ENCODE measurements at places on chromosomes 5 and 9. TPM values are rescaled to one million over a fixed set of nuclear protein-coding genes. Genes with fewer than 3 reads are reported as not detected.
A peak's percentile ranks its signal among the peaks of the same experiment; 100 is the strongest.

The SPINK5 gene
- 1.1 TPM for polyA plus RNA-seq

The DBH gene
- polyA plus RNA-seq: 0.30 TPM

The AHRR gene
- 1.1 TPM for polyA plus RNA-seq

The LHX2 gene
- not detected for polyA plus RNA-seq

The CYSRT1 gene
- polyA plus RNA-seq: 0.57 TPM

The STPG3 gene
- polyA plus RNA-seq: 3.9 TPM

DNA sequence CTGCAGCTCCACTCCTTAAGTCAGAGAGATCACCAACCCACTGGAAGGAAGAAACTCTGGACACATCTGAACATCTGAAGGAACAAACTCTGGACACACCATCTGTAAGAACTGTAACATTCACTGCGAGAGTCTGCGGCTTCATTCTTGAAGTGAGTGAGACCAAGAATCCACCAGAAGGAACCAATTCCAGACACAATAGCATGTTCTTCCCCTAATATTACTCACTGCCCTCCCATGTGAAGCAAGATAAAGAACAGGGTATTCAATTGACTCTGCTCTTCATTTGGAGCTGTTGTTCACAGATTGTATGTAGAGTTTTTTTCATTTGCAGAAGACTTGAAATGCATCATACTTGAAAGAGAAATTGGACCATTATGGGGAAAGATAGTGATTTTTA is 10.8 kb downstream of the SAXO1 start:
- DNase-seq: no peak

GRCh38 chr9:93081931-93082330 is 14.1 kb upstream of the CARD19 start:
- DNase-seq: no peak

DNA sequence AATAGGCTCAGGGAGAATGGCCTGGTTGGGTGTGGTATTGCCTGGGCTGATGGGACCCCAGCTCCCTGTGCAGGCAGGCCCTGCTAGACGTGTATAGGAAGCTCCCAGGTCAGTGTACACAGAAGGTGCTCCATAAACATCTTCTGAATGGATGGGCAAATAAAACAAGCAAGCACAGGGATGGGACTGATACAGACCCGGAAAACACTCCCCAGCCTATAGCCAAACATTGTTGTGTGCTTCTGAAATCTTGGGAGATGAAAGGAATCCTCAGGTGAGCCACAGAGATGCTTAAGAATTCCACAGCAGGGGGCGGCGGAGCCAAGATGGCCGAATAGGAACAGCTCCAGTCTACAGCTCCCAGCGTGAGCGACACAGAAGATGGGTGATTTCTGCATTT is 151.8 kb downstream of the ENTREP1 start:
- DNase-seq: no peak

GRCh38 chr9:76082057-76082456 is 191.6 kb downstream of the PCSK5 start:
- no peak for DNase-seq

DNA sequence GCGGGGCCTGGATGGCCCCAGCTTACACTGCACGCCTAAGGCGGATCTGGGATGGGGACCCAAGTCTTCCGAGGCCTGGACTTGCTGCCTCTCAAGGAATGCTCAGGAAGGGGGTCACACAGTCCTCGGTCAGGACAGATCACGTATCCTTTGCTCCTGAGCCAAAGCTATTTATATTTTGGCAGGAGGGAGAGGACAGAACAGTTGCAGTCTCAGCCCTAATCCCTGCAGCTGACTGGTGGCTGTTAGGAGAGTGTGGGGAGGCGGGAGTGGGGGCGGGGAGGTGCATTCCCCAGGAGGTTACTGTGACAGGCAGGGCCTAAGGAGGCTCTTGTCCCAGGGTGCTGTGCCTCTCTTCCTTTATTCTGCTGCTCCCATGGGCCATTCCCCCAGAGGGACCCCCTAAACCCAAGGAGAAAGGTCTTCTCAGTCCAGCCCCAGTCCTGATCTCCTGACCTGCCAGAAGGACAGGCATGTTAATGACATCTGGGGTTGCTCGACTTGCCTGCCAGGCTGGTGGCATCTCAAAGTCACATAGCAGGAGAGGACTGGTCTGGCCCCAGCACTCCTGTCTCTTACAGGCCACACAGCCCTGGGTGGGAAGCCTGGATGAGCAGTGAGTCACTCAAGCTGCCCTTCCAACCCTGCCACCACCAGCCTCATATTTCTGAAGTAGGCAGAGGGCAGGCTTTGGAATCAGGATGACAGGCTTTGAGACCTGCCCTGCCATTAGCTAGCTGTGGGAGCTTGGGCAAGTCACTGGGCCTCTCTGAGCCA is 51.9 kb downstream of the COL27A1 start:
- DNase-seq: no peak

DNA sequence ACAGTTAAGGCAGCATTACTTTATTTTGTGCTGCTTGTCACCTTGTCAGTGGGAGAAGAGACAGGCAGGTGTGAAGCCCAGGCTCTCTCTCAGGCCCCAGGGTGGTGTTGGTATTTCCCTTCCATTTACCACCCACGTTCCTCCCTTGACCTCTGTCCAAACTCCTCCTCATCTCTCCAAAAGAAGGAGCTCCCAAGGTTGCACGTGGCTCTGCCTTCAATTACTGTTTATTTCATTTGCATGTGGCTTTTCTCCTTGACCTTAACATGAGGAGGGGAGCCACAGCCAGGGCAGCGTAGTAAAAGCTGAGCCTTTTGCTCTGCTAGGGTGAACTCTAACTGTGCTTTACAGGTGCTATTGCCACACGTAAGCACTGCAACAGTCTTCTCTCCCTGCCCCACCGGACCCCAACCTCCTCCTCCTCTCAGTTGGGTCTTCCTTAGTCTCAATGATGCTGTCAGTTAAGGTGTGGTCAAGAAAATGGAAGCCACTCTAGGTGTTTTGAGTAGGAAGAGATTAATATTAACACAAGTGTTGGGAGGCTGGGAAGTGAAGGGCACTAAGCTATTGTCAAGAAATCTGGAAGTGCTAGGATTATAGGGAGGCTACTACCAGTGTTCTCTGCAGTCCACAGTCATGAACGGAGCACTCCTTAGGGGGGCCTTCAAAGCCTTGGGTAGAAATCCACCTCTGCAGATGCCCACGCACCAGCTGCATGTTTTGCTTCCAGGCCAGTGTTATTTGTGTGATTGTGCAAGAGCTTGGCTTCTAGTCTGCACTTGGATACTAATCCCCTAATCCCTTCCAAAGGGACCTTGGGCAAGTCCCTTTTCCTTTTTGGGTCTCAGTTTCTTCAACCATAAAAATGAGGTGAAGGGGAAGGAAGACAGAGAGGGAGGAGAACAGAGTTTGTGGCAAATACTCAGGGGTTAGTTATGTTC is 3.9 kb upstream of the ALDH1B1 start:
- DNase-seq: peak; percentile 33

DNA sequence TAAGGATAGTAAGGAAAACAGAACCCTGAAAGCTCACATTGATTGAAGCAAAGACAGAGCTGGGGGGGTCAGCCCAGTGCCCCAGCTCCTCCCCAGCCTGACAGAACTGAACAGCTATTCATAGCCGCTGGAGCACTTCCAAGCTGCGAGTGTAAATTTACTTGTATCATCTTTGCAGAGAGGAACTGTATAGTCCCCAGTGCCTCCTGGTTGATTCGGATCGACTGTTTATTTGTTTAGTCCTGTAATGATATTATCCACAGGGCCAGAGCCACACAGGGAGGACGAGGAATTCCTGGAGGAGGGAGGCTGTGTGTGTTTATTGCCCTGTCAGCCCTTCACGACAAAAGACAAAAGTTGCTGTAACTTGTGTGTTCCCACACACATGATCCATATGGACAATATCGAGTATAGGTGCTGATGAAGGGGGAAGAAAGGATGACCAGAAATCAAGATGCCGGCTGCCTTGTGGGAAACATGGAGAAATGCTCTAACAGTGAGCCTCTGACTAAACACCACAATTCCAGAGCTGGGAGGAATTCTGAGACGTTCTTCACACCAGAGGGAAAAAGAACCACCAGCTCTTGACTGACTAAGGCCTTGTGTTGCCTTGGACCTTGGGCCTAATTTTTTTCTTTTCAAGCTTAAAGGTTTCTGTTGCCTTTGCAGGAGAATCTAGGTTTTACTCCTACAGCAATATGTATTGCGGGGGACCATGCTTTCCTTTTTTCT is 31.1 kb downstream of the FOXD1 start:
- DNase-seq: no peak

DNA sequence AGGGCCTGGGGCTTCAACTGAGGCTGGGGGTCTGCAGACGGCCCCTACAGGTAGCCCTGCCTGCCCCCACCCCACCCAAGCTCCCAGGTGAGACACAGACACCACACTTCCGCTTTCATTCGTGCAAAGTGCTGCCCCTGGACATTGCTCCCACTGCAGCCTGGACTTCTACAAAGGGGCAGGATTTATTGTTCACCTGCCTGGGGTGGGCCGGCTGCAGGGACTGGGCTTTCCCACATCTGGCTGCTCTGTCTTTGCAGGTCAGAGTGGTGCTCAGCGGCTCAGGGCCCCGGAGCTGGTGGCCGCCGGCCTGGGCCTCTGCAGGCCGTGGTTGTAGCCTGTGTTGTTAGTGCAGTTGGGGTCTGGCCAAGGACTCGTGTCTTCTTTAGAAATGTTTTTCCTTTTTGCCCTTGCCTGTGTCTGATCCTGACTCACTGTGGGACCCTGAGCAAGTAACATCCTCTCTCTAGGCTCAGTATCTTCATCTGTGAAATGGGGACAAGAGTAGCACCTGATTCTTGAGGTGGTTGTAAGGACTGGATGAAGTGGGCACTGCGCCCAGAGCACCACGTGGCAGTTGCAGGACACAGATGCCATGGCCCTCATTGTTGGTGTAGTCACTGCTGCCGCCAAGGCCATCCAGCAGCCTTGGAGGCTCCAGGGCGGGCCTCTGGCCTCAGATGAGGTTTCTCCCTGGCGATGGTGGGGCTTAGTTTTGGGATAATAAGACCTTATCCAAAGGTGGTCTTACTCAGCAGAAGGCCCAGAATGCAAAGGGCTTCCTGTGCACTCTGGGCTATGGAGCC is 143.9 kb downstream of the CACNA1B start:
- no peak for DNase-seq

DNA sequence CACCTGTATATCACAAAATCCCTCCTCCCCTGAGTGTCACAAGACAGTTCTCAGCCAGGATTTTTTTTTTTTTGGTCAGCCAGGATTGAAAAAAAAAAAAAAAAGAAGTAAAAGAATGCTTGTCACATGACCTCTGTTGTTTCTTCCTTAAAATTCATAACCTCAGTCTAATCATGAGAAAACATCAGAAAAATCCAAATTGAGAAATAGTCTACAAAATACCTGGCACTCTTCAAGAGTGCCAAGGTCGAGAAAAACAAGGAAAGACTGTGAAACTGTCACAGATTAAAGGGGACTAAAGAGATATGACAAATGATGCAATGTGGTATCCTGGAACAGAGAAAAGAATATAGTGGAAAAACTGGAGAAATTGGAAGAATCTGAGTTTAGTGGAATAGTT is 58.5 kb upstream of the SUB1 start:
- no peak for DNase-seq

- peak; percentile 40 for DNase-seq
Observed at GRCh38 chr5:17180864-17181723, 36.3 kb upstream of the BASP1 start.

DNA sequence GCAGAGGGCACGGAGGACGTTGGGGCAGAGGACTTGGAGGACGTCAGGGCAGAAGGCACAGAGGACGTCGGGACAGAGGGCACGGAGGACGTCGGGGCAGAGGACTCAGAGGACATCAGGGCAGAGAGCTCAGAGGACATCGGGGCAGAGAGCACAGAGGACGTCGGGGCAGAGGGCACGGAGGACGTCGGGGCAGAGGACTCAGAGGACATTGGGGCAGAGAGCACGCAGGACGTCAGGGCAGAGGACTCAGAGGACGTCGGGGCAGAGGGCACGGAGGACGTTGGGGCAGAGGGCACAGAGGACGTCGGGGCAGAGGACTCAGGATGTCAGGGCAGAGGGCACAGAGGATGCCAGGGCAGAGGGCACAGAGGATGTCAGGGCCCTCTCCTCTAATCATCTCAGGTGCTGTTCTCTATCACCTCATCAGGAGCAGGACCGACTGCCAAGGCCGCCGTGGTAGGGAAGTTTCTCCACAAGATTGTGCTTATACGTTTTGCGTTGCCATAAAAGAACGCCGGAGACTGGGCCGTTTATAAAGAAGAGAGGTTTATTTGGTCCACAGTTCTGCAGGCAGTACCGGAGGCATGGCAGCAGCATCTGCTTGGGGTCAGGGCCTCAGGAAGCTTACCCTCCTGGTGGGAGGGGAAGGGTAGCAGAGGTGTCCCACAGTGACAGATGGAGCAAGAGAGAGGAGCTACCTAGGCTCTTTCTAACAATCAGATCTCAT is 29.4 kb upstream of the ADAMTS2 start:
- DNase-seq: no peak

DNA sequence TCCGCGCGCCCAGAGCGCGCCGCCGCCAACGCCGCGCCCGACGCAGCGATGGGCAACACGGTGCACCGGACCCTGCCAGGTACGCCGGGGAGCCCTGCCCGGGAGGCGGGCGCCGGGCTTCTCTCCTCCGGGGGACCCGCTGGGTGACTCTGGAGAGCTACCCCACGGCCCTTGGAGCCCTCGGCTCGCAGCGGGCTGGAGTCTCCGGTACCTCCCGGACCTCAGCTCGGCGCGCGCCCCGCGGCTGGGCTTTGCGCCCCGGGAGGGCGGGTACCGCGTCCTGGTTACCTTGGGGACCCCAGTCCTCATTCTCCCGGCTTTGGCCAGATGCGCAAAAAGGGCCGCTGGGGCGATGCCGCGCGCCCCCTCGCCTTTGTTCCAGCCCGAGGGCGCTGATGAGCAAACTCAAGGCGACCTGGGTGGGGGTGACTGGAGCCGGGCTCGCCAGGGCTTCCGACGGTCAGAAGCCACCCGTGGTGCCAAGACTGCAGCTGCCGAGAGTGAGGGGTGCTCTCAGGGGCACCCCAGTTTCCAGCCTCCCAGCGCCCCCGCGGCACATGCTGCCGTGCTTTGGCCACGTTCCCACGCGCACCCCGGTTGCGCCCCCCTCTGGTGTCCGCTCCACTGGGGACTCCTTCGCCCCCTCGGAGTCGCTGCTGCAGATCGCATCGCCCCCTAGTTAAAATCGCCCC is 442 bp downstream of the NEURL1B start:
- DNase-seq: no peak

- no peak for DNase-seq
Observed at GRCh38 chr9:75104607-75105006, 16.3 kb downstream of the OSTF1 start.

- DNase-seq: peak; percentile 20
Observed at GRCh38 chr9:21993893-21994555, at the start of gene CDKN2A. Gene CDKN2A (minus strand): TSS chr9:21994392.

DNA sequence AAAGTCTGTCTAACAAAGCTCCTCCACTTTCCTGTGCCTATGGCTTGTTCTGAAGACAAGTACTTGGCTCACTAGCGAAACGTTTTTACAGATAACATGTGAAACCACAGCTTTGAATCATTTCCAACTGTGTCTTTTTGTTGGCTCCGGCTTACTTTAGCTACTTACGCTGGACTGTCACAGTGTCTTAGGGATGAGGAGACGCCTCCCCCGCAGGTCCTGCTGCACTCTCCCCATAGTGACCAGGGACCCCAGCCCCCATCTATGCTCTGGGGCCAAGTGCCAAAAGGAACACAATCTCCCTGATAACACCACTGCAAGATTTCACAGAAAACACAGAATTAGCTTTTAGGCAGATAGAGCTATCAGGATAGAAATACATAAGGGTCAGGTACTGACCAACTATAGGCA is 219.1 kb downstream of the ADAMTS6 start:
- no peak for DNase-seq

GRCh38 chr5:143957455-143957854 is 145.5 kb downstream of the HMHB1 start:
- DNase-seq: no peak

- no peak for DNase-seq
Observed at GRCh38 chr5:160702934-160703333, 149.1 kb downstream of the ATP10B start.

All from small intestine (tissue), 16 donors.